ENCODE measurements at places on chromosomes 4 and X. TPM values are rescaled to one million over a fixed set of nuclear protein-coding genes. Genes with fewer than 3 reads are reported as not detected.

The ITM2A gene
- total RNA-seq, result 76.8 TPM

The VCX2 gene
- total RNA-seq, result not detected

- DNase-seq, result no peak
These were observed 426.7 kb upstream of the ARX start for GRCh38 chrX:25442499-25442898.

GRCh38 chr4:36042122-36042970 is 202.0 kb downstream of the ARAP2 start:
- DNase-seq, result no peak

- no peak for DNase-seq
These were observed 6.7 kb upstream of the ERCC6L start for GRCh38 chrX:72245461-72246089.

The STATH gene
- not detected for total RNA-seq

The SSX3 gene
- not detected for total RNA-seq

The GRID2 gene
- 0.05 TPM for total RNA-seq

The GPR119 gene
- total RNA-seq, result not detected

- DNase-seq, result no peak
These were observed 1.0 kb upstream of the PGRMC1 start for GRCh38 chrX:119235051-119235511.

The SPACA5 gene
- total RNA-seq, result not detected

GRCh38 chrX:117092641-117093040 is 629.9 kb upstream of the CT83 start:
- no peak for DNase-seq

Data from Right ventricle myocardium inferior (tissue), 1 donor.